Activated T-helper 2 cell treated with anti-CD3 and anti-CD28 coated beads, Interferon-gamma antibody, Interleukin-2, Interleukin-4, amounts not matched to agents 10 μg/mL and 5 μg/mL and 100 μg/mL, durations not matched to agents 14 hours and 24 hours and 36 hours (primary cell): ENCODE measurements at places on chromosomes 3 and 15. TPM values are rescaled to one million over a fixed set of nuclear protein-coding genes. Genes with fewer than 3 reads are reported as not detected.

The PLSCR4 gene
- not detected in 2 replicates for total RNA-seq

The TOP2B gene
- total RNA-seq, result 167 and 170 TPM in 2 replicates

The NEO1 gene
- 9.8 and 12.5 TPM in 2 replicates for total RNA-seq

The ITIH3 gene
- not detected in 2 replicates for total RNA-seq

The LTK gene
- total RNA-seq, result 0.18 and 0.25 TPM in 2 replicates

The ATP2C1 gene
- total RNA-seq, result 59.4 and 63.7 TPM in 2 replicates

The APBA2 gene
- total RNA-seq, result 1.1 and 1.2 TPM in 2 replicates

The DAZL gene
- total RNA-seq, result not detected in 2 replicates

The DOCK3 gene
- 1.1 and 1.4 TPM in 2 replicates for total RNA-seq

The PHC3 gene
- 48.3 and 52.0 TPM in 2 replicates for total RNA-seq

The SH3GL3 gene
- total RNA-seq, result 0.14 TPM in 1 of 2 replicates, not detected in the other

The IQCF5 gene
- not detected in 2 replicates for total RNA-seq

The TMEM266 gene
- not detected in 2 replicates for total RNA-seq

The CNTN6 gene
- not detected in 2 replicates for total RNA-seq

The SMAD6 gene
- 0.43 and 0.57 TPM in 2 replicates for total RNA-seq

The ROPN1 gene
- not detected in 2 replicates for total RNA-seq

The CLDN18 gene
- total RNA-seq, result not detected in 2 replicates

The PAK2 gene
- 103 and 107 TPM in 2 replicates for total RNA-seq

The EAF1 gene
- 23.9 and 25.9 TPM in 2 replicates for total RNA-seq
